ENCODE measurements at places on chromosomes 4 and X. TPM values are rescaled to one million over a fixed set of nuclear protein-coding genes. Genes with fewer than 3 reads are reported as not detected.

GRCh38 chrX:112867570-112867969 lies 26.9 kb upstream of the AMOT start:
- DNase-seq: no peak

DNA sequence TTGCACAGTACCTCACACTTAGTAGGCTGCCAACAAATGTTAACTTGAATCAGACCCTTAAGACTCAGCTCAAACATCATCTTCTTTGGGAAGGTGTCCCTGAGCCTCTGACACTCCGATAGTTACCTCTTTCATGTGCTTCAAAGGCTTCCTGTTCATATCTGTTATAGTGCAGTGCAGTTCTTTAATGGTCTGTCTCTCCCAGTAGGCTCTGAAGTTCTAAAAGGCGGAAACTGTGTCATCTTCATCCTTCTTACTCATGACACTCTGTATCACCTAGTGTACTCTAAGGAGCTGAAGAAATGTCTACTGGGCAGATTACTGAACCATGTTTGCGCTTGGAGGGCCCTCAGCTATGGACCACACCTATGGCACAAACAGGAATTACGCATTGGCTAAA lies 2.1 kb upstream of the DIAPH2 start:
- no peak for DNase-seq

DNA sequence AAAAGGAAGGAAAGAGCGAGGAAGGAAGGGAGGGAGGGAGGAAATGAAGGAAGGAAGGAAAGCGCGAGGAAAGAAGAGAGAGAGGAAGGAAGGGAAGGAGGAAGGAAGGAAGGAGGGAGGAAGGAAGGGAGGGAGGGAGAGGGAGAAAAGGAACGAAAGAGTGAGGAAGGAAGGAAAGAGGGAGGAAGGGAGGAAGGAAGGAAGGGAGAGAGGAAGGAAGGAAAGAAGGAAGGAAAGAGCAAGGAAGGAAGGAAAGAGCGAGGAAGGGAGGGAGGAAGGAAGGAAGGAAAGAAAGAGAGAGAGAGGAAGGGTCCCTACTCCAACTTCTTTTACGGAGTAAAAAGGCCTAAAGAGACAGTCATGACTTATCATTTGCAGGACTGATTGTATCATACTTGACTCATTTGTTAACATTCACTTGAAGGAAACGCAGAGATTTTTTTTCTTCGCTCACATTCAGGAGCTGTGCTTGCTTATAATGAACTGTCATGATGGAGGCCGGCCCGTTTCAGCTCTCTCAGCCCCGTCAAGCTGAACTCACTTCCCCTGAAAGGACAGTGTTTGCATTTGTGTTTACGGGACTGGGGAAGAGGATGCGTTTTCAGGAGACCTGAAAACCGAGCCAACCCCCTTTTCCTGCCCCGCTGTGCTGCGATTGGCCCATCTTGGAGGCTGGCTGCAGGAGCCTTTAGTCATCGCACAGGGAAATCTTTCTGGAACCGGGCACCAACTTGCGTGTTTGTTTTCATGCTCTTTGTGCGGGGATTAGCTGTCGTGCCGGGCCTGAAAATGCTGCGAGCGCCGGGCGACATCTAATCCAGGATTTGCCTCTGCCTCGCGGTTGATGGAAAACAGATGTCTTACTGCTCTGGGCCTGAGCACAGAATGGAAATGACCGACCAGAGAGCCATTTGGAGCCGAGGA lies 17.8 kb downstream of the TRIM2 start:
- peak; percentile 67 for DNase-seq

GRCh38 chrX:94204524-94204923 lies 530.5 kb downstream of the FAM133A start:
- DNase-seq: no peak

DNA sequence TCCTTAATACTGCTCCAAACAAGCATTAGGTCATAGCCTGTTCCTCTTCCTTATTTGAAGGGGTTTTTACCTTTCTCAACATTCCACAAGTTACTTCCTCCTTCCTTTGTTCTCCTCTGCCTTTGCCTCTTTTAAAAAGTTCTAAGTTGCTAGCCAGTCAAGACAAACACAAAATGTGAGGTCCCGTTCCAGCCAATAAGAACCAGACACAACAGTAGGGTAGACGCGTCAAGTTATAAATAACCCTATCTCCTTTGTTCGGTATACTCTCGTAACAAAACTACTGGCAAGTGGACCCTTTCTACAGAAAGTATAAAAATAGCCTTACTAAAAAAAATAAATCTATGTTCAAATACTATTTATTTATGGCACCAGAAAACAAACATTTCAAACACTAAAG lies 6.3 kb upstream of the ACE2 start:
- DNase-seq: no peak

GRCh38 chr4:112111306-112111705 lies 33.9 kb upstream of the FAM241A start:
- no peak for DNase-seq

DNA sequence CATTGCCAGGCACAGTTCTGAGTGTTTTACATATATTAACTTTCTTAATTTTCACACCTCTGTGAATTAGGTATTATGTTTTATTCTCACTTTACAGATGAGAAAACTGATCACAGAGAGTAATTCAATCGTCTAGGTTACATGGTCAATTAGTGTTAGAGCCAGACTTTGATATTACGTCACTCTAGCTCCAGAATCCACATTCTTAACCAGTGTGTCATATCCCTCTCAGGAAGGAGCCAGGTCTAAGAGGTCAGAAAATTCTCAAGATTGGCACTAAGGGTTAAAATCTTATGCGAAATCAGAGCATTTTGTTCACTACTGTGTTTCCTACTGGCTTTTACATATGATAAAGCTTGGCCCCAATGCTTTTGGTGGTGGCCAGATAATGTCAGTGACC lies 7.4 kb downstream of the DMP1 start:
- no peak for DNase-seq

DNA sequence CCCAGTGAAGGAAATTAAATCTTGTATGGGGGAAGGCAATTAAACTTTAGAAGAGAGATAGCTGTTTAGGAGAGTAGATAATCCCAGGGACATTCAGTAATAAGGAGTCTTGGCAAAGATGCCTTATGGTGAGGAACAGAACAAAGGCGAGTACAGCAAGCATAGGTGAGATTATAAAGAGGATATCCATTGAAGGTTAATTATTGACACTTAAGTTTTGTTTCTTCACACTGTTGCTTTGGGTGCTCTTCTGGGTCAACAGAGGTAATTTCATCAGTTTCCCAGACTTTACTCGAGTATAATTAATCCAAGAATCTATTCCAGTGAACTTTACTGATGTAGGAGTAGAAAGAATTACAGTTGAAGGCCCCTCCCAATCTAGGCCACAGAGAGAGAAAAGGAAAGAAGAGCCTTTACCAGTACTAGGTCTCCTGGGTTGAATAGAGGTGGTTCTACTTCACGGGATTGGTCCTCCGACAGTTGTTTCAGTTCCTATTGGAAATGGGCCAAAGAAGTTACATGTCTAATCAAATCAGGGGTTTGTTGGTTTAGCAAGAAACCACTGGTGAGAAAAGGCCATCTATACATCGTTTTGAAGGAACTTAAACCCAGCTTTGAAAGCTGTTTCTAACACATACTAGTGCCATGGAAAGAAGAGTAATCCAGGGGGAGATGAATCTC lies 27.2 kb downstream of the EPGN start:
- no peak for DNase-seq

- no peak for DNase-seq
These were observed 85.4 kb upstream of the RAPGEF2 start for GRCh38 chr4:159017323-159018026.

RHOXF2B gene
- not detected for total RNA-seq

CT45A3 gene
- not detected for total RNA-seq

All from left cardiac atrium (tissue), 4 donors.